Islet precursor cell (in vitro differentiated cells): ENCODE measurements at places on chromosomes 4 and X.

GRCh38 chr4:8538703-8539567 lies 41.3 kb upstream of the GPR78 start:
- no peak for DNase-seq

DNA sequence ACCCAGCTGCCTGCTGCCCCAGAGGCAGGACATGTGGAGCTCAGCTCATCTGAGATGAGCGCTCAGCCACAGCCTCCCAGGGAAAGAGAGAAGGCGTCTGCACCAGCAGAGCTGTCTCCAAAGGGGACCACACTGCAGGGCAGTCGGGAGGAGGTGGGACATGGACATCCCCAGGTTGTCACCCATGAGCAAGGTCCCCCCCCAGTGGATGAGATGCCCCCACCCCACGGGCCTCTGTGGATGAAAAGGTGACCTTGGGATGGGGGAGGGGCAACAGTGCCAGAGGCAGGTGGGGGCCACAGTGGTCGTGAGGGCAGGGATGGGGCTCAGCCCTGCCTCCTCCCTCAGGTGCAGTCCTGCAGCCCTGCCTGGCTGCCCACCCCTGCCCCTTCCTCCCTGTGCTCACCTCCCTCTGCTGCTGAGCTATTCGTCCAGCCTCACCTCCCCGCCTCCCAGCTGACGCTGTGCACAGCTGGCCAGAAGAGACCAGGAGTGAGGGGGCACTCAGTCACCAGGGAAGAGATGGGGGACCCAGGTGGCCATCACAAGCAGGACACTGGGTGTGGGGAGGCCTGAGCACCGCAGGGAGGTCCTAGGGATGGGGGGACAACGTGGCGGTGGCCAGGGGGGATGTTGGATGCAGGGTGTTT lies 9.3 kb downstream of the NKX1-1 start:
- DNase-seq, result no peak

DNA sequence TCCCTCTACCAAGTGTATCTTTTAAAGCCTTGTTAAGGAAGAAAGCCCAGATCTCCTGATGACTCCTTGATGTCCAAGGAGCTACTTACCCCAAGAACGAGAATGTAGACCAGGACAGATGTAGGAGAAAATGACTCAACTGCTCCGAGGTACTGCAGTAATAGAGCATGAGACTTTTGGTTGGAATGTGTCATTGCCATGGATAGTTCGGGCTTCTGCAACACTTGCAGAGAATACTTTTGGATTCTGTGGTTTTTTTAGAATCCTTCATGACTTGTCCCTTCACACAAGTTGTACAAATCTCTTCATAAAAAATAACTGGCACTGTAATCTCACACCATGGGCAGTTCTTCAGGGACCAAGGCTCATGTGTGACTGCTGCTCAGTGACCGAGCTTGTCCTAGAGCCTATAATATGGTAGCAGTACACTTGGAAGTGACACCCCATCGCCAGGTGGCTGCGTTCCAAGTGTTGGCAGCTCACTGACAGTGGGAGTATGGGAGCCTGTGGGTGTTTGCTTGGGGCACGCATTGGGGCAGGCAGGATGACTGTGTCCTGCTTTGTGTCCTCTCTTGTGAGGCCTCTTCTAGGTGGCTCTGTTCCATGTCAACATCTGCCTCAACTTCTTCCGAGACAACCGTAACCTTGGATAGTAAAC lies 87.9 kb upstream of the WDR1 start:
- no peak for DNase-seq

GRCh38 chr4:26420438-26420837 lies 69.8 kb downstream of the CCKAR start:
- DNase-seq, result no peak

DNA sequence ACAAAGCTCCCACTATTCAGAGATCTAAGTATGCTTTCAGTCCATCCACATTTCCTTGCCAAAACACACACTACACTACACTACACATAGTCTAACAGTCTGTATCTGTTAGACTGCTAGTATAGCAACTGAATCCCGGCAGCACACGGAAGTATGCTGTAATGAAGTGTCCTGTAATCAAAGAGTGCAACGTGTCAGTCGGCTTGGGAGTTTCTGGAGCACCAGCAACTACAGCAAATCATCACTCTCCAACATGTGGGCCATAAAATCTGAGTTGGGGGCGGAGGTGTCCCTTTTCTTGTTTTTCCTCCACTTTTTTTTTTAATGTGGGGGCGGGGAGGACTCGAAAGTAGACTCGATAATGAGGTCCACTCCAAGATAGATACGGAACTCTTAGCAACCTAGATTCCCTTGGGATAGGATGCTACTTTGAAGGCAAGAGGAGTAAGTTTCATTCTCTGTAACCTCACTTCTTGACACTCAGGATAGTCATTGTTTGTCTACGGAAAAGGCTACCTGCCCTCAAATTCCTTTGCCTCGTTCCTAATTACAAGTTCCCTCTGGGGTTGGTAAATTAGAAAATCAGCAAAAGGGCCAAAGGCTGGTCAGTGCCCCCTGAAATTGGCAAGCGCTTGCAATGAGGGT lies 722 bp downstream of the SLC10A7 start:
- DNase-seq, result peak; percentile 54

GRCh38 chr4:102399021-102399420 lies 53.7 kb upstream of the SLC39A8 start:
- no peak for DNase-seq

DNA sequence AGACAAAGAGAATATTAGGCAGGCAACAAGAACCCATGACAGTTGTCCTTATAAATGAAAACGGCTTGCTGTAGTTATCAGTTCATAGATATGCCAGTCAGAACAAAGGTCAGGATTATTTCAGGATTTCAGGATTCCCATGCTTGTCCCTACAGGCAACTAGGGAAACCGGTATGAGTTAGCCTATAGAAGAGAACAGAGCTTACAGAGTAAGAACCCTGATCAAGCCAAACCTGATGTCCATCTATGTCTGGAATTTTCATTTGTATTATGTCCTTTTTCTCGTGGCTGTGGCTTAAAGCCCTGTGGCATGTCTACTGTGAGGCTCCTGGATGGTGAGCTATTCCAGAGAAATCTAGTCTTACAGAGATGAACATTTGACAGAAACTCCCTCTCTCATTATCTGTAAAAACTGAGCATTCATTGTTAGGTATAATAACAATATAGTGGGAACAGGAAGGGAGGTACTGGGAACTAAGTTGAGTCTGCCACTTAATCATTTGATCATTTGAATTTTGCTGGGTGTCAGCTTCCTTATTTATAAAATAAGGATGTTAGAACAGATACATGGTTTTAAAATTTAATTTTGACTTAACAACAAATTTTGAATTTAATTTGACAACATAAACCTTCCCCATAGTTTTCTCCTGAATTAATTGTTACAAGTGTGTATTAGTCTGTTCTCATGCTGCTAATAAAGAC lies 129.5 kb upstream of the KLF3 start:
- no peak for DNase-seq

GRCh38 chrX:115437841-115438595 lies 123.0 kb upstream of the PLS3 start:
- no peak for DNase-seq

GRCh38 chrX:133676344-133677122 lies 261.2 kb upstream of the GPC4 start:
- no peak for DNase-seq

GRCh38 chrX:37876716-37877115 lies 29.3 kb upstream of the DYNLT3 start:
- DNase-seq, result no peak

- no peak for DNase-seq
Measured at GRCh38 chrX:110108381-110108821, 105.5 kb downstream of the TMEM164 start.

- no peak for DNase-seq
Measured at GRCh38 chrX:65828599-65828998, 161.1 kb downstream of the MSN start.

- no peak for DNase-seq
Measured at GRCh38 chr4:82851885-82852750, 38.8 kb downstream of the SEC31A start.

DNA sequence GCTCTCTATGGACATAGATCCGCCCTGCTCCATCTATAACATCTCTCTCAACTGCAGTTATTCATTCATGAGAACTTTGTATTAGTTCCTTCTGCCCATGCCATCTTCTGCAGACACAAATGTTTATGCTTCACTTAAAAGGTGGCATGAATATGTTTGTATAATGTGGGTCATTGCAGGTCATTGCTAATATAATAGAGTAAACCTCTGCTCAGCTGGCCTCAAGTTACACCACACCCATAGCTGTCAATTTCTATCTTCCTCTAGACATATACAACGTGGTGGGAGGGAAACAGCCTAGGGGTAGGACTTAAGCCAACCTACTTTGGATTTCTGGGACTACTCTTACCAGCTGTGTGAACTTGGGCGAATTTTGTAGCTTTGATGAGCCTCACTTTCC lies 129.8 kb downstream of the ATXN3L start:
- no peak for DNase-seq

GRCh38 chr4:173521467-173522159 lies 8.4 kb downstream of the HAND2 start:
- DNase-seq, result no peak

- no peak for DNase-seq
Measured at GRCh38 chrX:122880952-122881351, 303.1 kb upstream of the GRIA3 start.
